ENCODE measurements at places on chromosomes 4 and X.

DNA sequence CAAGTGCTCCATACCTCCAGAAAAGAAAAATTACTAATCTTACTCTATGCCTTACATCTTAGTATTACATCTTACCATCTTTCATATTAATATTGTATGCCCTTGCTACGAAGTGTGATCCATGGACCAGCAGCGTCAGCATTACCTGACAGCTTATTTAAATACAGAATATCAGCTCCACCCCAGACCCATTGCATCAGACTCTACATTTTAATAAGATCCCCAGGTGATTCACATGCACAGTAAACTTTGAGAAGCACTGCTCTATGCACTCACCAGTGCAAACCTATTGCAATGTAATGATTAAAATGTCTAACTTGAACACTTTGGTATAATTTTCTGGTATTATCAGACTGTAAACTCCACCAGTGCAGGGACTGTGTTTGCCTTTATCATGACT is 14.1 kb upstream of the SH3D19 start:
- DNase-seq, result no peak

- DNase-seq, result no peak
Measured at GRCh38 chr4:10084651-10085358, 31.8 kb downstream of the WDR1 start.

GRCh38 chr4:129926936-129927335 is 831.0 kb downstream of the C4orf33 start:
- no peak for DNase-seq

DNA sequence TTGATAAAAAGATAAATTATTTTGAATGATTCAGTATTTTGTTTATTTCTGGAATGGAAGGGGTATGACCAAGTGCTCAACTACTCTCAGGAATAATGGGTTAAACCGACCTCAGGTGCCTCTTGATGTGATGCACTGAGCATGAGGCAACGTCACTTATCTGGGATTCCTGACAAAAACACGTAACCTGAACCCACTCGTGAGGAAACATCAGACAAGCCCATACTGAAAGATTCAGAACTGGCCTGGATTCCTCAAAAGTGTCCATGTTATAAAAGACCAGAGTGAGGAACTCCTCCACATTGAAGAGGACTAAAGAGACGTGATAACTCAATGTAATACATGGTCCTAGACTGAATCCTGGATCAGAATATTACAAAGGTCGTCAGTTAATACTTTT is 144.0 kb downstream of the FNIP2 start:
- no peak for DNase-seq

DNA sequence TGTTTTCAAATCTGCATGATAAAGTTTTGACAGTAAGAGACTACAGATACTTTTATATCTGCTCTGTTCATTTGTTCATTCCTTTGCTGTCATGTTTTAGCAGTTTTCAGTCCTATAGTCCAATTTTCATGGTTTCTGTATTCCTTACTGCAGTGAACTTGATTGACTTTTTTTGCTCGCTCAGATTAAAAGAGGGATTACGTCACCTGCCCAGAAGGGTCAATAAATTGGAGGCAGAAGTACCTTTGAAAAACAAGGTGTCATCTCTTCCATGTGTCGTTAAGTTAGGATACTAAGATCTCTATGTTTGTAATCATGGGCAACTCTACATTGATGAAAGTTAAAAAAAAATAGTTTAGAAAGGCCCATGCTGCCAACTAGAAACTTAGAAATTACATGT is 250.1 kb upstream of the SMIM31 start:
- no peak for DNase-seq

DNA sequence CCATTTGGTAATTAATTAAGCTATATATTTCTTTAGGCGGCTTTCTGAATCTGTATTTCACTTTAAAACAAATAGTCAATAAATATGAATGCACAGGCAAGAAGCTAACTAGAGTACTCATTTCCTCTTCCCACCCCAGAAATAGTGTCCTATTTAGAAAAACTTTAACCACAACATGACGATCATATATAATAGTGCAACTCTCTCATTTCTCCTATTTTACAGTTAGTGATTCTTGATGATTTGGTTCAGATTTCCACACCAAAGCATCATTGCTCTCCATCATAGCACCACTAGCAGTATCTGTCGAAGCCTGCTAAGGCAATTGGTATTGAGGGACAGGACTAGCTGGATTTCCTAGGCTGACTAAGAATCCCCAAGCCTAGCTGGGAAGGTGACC is 184.0 kb upstream of the GALNTL6 start:
- DNase-seq, result no peak

All from stimulated activated CD8-positive, alpha-beta memory T cell treated with anti-CD3 and anti-CD28 coated beads, Interleukin-15, amount 100 ng/mL, for 48 hours (primary cell).